ENCODE measurements at places on chromosomes 4 and X. TPM values are rescaled to one million over a fixed set of nuclear protein-coding genes. Genes with fewer than 3 reads are reported as not detected.

DNA sequence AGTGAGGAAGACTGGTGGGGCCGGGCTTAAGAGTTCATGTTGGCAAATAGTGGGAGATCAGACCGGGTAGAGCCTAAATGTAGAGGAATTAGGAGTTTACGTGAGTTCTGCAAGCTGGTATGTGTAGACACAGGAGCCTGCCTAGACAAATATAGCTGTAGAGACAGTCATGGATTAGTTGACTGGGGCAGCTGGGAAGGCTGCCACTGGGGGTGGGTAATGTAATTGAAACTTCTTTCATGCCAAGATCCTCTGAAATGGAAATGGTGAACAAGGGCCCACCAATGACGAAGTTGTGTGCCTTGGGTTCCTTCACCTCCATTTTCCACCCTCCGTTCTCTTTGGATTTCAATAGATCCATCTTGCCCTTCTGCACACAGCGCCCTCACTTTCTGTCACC, 11.9 kb upstream of the CAPN6 start:
- no peaks in the 10 kb centered on the region for H3K36me3 ChIP-seq
- peaks cover 16% of the 10 kb centered on the region for H3K4me1 ChIP-seq
- DNase-seq = no peak
- no peak overlapping the region for H3K27ac ChIP-seq

Gene FAM47B
- not detected for total RNA-seq

- no peaks in the 10 kb centered on the region for H3K36me3 ChIP-seq
- peaks cover 7% of the 10 kb centered on the region for H3K4me1 ChIP-seq
- H3K4me3 ChIP-seq = no peak overlapping the region
- H3K27ac ChIP-seq = no peak overlapping the region
- no peak for DNase-seq
- peaks cover 14% of the 10 kb centered on the region for H3K27me3 ChIP-seq
Observed at GRCh38 chr4:1538941-1539772, 132.9 kb upstream of the NKX1-1 start.

Gene FGFBP2
- not detected for total RNA-seq

Gene CPLX1
- total RNA-seq = 0.36 TPM

DNA sequence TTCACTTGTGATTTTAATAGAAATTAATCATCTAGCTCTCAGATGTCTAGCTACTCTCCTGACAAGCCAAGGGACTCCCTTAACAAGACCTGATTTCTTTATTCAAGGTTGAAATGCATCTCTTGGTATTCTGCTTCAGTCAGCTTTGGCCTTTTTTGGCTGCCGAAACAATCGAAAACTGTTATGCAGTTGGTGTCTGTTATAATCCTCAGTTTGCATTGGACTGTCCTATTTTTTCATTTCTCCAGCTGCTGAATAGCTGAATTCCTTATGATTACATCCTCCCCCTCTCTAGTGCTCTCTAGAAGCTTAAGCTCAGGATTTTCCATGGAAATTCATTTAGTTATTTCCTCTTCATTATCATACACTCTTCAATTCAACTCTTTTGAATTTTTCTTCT, 177.2 kb downstream of the TRIML1 start:
- H3K4me1 ChIP-seq = no peaks in the 10 kb centered on the region
- H3K4me3 ChIP-seq = no peak overlapping the region
- no peaks in the 10 kb centered on the region for H3K36me3 ChIP-seq
- peaks cover 5% of the 10 kb centered on the region for H3K27me3 ChIP-seq
- no peak for DNase-seq

GRCh38 chrX:150509703-150510102, 58.7 kb upstream of the MTM1 start:
- H3K4me1 ChIP-seq = no peaks in the 10 kb centered on the region
- H3K36me3 ChIP-seq = no peaks in the 10 kb centered on the region
- no peak for DNase-seq
- H3K4me3 ChIP-seq = no peak overlapping the region

Gene FAM241A
- 0.69 TPM for total RNA-seq

Gene SPINK2
- total RNA-seq = not detected

DNA sequence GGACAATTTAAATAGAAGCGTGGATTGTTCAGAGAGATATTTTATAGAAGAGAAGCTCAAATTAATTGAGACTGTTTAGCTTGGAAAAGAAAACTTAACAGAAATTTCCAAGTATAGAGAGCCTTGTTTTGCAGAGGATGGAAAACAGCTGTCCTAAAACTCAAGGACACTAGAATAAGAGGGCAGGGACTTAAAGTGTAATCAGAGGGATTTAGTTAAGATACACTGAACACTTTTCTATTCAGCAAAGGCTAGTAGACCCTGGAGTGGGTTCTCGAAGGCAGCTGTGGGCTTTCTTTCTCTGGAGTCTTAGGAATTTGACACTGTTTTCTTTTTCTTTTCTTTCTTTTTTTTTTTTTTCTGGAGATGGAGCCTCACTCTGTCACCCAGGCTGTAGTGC, 92.7 kb upstream of the ARX start:
- DNase-seq = no peak
- H3K36me3 ChIP-seq = no peaks in the 10 kb centered on the region
- no peaks in the 10 kb centered on the region for H3K27me3 ChIP-seq
- no peak overlapping the region for H3K4me3 ChIP-seq
- no peaks in the 10 kb centered on the region for H3K4me1 ChIP-seq

DNA sequence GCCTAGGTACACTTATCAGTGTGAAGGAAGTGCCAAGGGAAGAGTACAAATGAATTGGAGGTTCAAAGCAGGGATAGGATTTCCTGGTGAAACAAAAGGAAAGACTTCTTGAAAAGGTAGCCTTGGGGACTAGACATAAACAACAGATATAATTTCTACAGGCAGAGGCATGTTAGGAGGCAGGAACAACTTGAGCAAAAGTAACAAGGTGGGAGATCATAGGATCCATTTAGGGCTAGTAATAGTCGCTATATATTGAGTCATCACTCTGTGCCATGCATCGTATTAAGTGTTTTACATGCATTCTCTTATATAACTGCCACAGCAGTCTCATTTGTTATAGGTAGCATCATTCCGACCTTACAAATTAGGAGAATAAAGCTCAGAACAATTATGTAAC, 98.3 kb upstream of the EOLA2 start:
- H3K27me3 ChIP-seq = no peaks in the 10 kb centered on the region
- H3K4me3 ChIP-seq = no peak overlapping the region

DNA sequence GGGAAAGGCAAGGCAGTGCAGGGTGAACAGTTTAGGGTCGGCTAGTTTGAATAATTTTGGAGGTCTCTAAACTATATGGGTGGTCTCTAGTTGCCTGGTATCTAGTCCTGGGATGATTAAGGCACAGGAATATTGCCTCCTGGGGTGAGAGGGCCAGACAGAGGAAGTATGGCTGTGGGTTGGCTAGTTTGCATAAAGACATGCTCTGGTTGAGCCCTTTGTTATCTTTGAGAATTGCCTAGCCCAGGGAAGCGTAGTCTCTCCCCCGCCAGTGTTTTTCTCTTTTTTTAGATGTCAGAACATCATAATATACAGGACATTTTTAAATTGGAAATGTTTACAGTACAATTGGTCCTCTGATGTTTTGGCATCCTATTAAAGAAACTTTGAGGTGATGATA, 163.5 kb downstream of the PWWP3B start:
- DNase-seq = no peak
- H3K4me3 ChIP-seq = no peak overlapping the region
- H3K27ac ChIP-seq = no peak overlapping the region
- no peaks in the 10 kb centered on the region for H3K4me1 ChIP-seq
- no peaks in the 10 kb centered on the region for H3K36me3 ChIP-seq
- H3K27me3 ChIP-seq = no peaks in the 10 kb centered on the region

Gene ARSD
- total RNA-seq = 2.0 TPM

- H3K4me1 ChIP-seq = no peaks in the 10 kb centered on the region
- no peak overlapping the region for H3K27ac ChIP-seq
- no peaks in the 10 kb centered on the region for H3K27me3 ChIP-seq
- DNase-seq = no peak
- no peak overlapping the region for H3K4me3 ChIP-seq
- no peaks in the 10 kb centered on the region for H3K36me3 ChIP-seq
Observed at GRCh38 chr4:84614891-84615290, 32.0 kb downstream of the CDS1 start.

Data from HepG2 (cell line).